ENCODE measurements at places on chromosomes 7 and 10.

DNA sequence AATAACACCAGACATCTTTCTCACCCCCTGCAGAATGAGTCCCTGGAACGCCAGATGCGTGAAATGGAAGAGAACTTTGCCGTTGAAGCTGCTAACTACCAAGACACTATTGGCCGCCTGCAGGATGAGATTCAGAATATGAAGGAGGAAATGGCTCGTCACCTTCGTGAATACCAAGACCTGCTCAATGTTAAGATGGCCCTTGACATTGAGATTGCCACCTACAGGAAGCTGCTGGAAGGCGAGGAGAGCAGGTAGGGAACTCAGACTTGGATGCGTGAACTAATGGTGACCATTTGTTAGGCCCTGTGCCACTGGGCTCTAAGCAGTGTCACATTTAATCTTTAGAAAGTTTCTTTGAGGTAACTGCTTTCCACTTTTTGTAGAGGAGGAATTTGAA, 7.1 kb downstream of the VIM start:
- no peak for DNase-seq

DNA sequence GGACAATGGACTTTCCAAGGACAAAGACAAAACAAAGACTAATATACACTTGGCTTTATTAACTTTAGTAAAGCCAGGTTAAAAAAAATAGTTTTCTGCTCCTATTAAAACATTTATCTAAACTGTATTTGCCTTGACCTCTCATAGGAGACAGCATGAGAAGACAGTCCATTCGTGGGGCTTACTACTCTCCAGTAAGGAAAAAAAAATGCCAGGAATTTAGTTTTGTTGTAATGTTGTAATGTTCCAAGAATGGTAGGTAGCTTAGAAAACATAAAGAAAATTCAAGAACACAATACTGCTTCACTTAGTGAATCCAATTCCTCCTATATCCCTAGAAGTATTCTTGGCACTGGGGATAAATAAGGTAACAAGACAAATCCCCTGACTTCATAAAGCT, 81.7 kb downstream of the KMT2C start:
- DNase-seq = no peak

DNA sequence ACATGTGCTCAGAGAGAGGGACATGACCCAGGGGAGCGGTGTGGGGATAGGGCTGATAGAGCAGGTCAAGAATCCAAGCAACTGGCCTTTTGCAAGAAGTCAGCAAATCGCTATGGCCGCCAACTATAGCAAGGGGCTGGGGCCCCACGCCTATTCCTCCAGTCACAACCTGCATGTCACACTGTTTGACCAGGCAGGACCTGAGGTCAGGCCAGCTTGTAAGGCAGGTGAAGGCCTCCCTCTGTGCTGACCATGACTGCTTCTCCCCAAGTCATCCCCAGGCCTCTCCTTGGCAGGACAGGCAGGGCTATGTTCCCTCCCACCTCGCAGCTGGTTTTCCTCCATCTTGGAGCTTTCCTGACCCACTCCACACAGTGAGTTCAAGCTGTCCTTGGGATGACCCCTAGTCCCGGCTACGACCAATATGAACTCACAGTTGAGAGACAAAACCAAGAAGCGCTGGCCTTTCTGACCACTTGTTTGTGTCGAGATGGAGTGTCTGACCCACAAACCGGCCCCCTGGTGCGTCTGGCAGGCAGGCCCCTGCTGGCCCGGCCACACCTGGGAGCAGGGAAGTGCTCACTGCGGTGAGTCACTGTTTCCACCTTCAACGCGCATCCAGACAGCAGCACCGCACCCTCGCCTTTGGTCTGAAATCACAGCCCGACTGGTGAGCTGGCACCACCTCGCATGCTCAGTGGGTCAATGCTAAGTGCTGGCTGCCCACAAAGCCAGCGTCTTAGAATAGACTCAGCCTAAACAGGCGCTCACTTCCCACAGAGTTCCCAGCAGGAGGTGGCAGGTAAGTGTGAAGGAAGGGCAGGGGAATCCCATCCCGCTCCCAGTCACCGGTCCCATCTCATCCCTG, 81.4 kb downstream of the VWA2 start:
- DNase-seq = peak; percentile 74

- DNase-seq = no peak
Observed at GRCh38 chr7:35015346-35015859, 21.9 kb downstream of the DPY19L1 start.

GRCh38 chr7:106073701-106074100, 38.4 kb downstream of the SYPL1 start:
- DNase-seq = no peak

GRCh38 chr7:45701701-45702510, 127.7 kb downstream of the ADCY1 start:
- no peak for DNase-seq

- no peak for DNase-seq
Observed at GRCh38 chr7:35781200-35781701, 19.6 kb upstream of the SEPTIN7 start.

- no peak for DNase-seq
Observed at GRCh38 chr10:132335189-132336063, 3.4 kb downstream of the LRRC27 start.

GRCh38 chr7:27185013-27185853, at the start of gene HOXA11:
Gene HOXA11 (minus strand): TSS chr7:27185232. CDS start chr7:27185144, 88 bp downstream.
- DNase-seq = no peak

DNA sequence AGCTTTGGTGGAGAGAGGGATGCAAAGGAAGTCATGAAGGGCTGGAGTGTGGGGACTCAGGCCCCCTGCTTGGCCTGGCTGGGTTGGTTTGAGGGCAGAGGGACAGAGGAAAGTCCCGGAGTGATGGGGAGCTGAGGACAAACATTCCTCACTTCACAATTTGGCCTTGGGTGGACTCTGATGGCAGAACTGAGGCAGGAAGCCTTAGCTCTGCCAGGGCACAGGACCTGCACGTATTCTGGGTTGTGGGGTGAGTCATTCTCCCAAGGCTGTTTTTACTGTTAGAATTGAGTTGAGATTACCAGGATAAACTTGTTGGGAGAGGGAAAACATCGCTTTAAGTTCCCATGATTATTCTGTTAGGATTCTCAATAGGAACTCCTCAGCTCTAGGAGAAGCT, 2.6 kb downstream of the GOLGA7B start:
- DNase-seq = no peak

DNA sequence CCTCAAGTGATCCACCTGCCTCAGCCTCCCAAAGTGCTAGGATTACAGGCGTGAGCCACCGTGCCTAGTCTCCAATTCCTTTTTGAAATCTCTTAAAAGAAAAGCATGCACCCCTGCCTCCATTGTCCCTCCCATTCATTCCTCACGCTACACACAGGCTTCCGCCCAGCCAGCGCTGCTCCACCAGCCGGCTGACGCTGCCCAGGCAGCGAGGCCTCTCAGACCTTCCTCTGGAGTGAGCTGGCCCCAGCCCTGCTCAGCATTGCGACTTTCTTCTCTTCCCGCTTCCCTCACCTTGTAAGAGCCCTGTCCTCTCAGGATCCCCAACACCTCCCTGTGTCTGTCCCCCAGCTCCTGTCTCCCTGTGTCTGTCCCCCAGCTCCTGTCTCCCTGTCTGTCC, 23.6 kb downstream of the RGS10 start:
- DNase-seq = no peak

DNA sequence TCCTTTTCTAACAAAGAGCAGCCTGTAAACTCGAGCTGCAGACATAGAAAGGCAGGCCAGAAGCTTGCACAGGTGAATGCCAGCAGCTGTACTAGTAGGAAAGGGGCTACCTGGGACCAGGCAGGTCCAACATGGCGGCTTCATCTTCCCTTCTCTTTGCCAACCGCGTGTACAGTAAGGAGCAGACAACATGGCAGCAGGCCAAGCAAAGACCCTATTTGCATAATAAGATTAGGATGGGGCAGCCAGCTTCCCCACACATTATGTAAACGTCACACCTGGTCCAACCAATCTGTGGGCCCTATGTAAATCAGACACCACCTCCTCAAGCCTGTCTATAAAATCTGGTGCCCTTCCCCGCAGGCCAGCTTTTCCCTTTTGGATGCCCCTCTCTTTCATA, 1186.5 kb upstream of the AUTS2 start:
- DNase-seq = no peak

DNA sequence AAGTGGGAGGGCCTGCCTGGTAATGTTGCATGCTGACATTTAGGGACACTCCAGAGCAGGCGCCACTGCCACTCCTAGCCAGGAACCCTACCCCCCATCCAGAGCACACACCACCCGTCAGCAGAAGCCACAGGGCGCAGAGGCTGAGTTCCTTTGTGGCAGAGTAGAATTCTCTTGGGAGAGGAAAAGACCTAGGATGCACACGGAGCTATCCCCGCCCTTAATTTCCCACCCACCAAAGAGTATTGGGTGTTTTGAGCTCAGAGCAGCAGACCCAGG, 702 bp upstream of the INSYN2A start:
- no peak for DNase-seq

GRCh38 chr10:70928140-70928539, 39.8 kb upstream of the PCBD1 start:
- DNase-seq = no peak

GRCh38 chr10:128892005-128892404, 575.0 kb upstream of the MGMT start:
- DNase-seq = no peak

- peak; percentile 6 for DNase-seq
Observed at GRCh38 chr10:45044290-45044689, 43.6 kb downstream of the ZNF22 start.

DNA sequence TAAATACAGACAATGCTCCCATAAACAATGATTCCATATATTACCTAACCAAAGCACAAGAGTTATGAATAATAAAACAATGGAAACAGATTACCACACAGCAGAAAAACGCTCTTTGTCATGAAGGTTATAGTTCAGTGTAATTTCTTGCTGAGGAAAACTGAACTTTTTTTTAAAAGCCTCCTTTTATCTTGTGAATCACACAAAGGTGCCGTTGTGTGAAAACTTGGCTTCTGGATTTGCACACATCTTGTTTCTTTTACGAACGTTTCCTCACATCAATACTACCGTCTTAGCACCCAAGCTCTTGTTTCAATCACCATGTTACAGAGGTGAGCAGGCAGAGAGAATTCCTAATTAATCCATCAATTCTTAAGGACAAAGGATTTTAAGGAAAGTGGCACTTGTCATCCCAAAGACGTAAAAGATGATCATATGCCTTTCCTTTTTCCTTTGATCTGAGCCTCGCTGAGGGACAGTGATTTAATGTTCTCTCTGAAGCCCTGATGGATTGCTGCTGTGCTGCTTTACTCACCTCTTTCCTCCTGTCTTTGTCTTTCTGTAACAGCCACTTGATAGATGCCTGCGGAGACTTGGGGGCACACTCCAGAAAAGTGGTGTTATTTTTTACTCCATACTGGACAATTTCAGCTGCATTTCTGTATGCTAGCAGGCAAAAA, 110.1 kb downstream of the CD36 start:
- DNase-seq = peak; percentile 12

DNA sequence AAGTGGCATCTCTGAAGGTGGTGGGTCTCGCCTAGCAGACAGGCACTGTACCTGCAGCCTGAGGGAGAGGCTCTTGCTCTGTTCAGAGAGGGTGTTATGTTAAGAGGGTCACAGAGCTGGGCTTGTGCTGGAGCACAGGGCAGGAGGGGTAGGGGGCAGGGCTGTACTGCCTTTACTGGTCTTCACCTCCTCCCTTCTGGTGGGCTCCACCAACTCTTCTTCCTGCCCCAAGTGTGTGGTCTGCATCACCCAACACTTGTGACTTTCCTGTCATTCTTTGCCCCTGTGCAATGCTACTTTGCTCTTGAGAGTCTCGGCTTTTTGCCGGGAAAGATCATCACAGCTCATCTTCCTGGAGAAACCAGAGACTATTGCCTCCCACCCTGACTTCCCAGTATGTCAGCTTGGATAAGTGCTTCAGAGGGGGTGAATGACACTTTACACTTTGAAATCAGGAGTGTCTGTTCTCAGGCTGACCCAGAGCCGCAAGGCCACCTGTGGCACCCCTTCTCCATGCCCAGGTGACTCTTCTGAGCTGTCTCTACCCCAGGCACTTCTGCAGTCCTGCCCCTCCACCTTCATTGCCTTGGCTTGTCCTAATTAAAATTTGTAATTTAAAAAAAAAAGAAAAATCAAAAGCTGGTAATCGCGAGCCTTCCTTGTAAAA, 38.4 kb upstream of the IKZF1 start:
- no peak for DNase-seq

GRCh38 chr7:7803715-7804178, 85.3 kb upstream of the RPA3 start:
- DNase-seq = no peak

DNA sequence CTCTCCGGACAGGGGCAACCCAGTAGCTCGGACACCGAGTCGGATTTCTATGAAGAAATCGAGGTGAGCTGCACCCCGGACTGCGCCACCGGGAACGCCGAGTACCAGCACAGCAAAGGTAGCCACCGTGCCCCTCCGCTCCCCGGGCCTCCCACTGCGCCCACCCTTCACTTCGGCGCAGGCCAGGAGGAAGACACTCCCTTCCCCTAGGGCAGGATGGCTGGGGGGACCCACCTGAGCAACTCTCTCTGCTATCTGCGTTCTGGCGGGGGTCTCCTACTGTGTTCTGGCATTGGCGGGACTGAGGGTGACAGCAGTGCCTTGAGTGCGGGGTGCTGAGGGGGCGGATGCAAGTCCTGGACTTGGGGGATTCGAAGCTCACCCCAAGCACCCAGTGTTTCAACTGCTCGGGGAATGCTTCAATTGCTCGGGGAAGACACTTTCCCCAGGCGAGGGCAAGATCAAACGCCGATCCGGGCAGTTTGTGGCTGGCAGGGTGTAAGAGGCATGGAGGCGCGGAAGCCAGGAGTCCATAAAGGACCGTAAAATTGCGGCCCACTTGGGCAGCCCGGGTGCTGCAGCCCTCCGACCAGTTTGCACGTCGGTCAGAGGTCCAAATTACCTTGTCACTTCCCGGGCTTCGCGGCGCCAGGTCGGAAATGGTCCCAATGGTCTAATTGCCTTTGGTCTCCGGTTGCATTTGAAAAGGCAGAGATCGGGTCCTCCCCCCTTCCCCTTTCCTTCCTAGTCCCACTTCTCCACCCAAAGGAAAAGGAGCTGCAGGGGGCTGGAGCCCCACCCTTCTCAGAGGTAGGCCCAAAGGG, 950 bp downstream of the EVX1 start:
- no peak for DNase-seq

DNA sequence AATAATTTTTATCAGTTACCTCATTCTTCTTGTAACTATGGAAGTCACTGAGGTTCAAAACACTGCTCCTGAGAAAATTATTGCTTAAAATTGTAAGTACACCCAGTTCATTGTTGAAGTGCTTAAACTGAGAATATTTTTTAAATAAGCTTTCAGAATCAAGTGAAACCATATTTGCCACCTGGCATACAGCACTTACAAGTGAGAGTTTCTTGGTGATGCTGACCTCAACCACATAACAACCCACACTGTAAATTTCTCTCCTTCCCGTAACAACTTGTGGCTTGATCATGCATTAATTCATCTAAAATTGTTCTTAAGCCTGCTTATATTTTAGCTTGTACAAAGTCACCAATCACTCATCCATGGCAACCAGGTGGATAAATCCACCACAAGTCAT, 34.0 kb downstream of the IMMP2L start:
- no peak for DNase-seq
